ENCODE measurements at places on chromosomes 5 and 9.

GRCh38 chr9:108903420-108904103 lies 30.4 kb downstream of the ELP1 start:
- no peak for DNase-seq

GRCh38 chr5:96516631-96517071 lies 83.6 kb upstream of the PCSK1 start:
- peak; percentile 31 for DNase-seq

DNA sequence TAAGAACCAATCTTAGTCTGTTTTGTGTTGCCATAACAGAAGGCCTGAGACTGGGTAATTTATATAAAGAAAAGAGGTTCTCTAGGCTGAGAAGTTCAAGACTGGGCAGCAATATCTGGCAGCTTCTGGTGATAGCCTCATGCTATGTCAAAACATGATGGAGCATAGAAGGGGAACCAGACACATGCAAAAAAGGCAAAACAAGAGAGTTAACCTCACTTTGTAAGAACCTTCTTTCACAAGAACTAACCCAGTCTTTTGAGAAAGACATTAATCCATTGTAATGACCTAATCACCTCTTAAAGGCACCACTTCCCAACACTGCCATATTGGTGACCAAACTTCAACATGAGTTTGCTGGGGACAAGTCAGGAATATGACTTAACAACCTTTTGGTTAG lies 37.3 kb downstream of the FSD1L start:
- no peak for DNase-seq

DNA sequence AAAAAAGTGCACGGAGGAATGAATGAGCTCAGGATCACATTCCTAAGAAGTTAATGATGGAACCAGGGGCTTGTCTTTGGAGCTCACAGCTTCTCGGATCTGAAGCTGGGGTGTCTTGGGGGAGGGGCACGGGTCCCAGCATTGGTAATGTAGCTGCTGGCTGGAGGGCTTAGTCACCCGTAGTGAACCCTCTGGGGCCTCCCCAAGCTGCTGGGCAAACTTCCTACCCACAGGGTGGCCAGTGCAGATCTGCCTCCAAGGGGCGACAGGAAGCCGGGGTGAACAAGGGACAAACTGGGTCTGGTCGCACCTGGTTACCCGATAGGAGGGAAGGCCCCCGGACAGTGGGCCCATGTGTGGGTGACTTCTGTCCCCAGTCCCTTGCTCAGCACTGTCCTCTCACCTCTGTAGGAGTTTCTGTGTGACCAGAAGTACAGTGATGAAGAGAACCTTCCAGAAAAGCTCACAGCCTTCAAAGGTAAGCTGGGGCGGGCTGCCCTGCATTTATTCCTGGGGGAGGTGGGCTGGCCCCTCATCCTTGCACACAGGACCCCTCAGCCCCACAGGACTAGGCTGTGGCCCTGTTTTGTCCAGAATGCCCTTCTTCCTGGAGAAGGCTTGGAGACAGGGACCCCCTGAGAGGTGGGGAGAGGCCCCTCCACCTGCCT lies 14.1 kb upstream of the NUP214 start:
- no peak for DNase-seq

DNA sequence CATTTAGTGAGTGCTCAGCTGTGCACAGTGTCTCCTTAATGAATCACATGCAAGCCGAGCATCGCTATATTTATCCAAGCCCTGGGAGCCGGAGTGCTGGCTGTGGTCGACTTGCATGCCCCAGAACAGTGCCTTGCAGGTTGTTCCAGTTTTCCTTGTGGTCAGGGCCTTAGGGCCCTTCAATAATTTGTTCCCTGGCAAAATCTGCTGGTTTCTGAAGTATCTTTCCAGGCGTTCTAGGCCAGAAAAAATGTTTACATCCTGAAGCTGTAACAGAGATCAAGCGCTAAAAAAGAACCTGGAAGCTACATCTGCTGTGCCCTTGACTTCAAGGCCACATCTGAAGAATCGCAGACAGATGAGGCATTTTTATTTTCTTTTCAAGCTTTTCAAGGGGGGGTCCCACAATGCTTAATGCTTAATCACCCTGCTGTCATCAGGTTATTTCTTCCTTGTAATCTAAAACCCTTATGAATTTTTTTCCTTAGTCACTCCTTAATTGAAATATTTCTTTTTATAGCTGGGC lies 105.8 kb downstream of the DOCK2 start:
- DNase-seq: no peak

GRCh38 chr5:1101961-1102713 lies 9.7 kb downstream of the SLC12A7 start:
- DNase-seq: no peak

- no peak for DNase-seq
Observed at GRCh38 chr9:12723409-12724028, 30.3 kb downstream of the TYRP1 start.

DNA sequence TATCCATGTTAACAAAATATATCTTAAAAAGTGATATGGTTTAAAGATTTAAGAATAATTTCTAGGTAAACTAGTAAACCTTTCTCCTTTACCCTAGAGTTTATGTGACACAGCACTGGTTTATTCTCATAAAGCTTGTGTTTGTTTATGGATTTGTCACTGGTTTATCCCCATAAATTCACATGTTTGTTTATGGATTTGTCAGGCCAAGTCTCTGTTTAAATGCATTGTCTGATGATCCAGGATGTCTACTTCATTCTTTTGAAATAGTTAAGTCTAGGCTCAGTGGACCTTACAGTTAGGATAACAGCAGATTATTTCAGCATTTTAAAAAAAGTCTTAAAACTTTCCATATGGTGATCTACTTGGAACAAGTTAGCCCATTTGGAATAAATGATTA lies 334.0 kb downstream of the ARRDC3 start:
- DNase-seq: no peak

GRCh38 chr5:167639273-167639672 lies 652.2 kb upstream of the WWC1 start:
- no peak for DNase-seq

DNA sequence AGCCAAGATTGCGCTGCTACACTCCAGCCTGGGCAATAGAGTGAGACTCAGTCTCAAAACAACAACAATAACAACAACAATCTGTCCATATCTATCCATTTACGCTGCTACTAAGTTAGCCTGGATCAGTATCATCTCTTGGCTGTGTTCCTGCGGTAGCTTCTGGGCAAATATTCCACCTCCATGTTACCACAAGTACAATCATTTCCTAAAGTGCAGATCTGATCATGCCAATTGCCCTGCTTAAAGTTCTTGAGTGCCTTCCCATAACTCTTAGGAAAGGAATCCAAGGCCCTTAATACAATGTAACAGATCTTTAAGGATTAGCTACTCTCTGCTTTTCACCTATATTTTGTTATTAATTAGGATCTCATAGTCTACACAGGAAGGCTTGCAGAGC lies 15.4 kb upstream of the PPP2R2B start:
- no peak for DNase-seq

GRCh38 chr5:123476731-123477130 lies 35.2 kb upstream of the CSNK1G3 start:
- DNase-seq: no peak

- DNase-seq: no peak
Observed at GRCh38 chr5:134258896-134259295, 33.0 kb upstream of the PPP2CA start.

- DNase-seq: no peak
Observed at GRCh38 chr5:1889321-1890065, 6.8 kb upstream of the IRX4 start.

DNA sequence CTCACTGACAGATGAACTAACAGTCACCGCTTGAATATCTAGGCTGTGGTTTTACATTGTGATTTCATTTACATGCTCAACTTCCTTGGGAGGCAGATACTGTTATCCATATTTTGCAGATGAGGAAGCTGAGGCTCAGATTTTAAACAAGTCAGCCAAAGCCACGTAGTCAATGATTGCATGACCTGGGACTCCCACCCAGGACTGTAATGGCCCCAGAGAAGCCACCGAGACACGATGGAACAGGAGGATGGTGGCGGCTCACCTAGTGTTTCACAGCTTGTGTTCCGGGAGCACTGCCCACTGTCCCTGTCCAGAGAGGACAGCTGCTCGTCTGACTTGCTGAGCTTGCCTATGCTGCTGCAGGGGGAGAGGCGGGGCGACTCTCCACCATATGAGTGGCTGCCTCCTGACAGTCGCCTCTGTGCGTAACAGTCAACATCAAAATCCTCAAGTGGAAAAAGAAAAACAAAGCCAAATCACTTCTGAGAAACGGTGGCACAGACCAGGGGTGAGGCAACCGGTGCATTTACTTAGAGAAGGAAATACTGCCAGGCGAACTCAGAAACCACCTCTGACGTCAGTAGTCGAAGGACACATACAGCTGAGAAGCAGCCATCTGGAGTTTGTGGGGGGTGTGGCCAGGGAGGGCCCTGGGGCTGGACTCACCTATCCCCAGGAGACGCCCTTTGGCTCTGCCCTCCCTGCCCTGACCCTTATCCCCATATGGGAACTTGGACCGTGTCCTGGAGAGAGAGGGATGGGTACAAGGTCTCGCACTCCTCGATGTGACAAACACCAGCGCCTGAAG lies 82.5 kb downstream of the PRRT1B start:
- DNase-seq: peak; percentile 74

GRCh38 chr9:130638284-130639123 lies 25.9 kb upstream of the PRDM12 start:
- no peak for DNase-seq

GRCh38 chr9:129336601-129337331 lies 158.7 kb upstream of the IER5L start:
- no peak for DNase-seq

- DNase-seq: no peak
Observed at GRCh38 chr5:170179626-170180025, 53.2 kb upstream of the C5orf58 start.

DNA sequence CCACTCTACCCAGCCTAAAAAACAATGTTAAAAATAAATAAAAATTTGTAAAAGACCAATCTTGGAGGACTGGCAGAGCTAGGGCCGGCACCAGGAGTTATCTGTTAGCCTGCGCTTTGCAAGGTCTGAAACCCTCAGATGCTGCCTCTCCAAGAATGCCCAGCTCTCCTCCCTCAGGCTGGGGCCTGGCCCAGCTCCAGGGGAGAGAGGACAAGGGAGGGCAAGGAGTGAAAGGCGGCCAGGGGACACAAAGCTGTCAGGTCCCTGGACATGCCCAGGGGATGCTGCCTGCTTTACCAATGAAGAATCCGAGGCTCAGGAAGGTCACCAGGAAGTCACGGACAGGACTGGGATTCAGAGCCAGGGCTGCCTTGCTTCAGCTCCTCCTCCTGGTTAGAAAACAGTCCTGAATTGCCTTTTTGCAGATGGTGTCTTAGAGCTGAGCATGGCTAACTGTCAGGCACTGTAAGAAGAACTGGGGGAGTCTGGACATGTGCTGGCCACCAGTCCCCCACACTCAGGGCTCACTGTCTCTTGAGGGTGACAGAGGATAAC lies 5.5 kb upstream of the N4BP3 start:
- no peak for DNase-seq

DNA sequence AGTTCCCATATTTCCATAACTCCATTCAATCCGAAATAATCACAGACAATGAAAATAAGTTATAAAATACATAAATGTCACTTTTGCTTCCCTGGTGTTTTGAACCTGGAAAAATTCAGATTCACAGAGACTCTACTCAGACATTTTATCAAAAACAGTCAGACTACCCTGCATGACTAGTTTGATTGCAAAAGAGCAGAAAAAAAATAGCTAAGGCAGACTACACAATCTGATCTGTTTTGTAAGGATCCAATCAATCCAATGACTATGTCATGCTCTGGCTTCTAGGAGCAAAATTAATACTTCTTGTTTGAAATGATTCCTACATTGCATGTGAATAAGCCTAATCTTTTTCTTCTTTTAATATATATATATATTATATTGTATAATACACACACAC lies 1262.6 kb downstream of the EFNA5 start:
- DNase-seq: no peak

DNA sequence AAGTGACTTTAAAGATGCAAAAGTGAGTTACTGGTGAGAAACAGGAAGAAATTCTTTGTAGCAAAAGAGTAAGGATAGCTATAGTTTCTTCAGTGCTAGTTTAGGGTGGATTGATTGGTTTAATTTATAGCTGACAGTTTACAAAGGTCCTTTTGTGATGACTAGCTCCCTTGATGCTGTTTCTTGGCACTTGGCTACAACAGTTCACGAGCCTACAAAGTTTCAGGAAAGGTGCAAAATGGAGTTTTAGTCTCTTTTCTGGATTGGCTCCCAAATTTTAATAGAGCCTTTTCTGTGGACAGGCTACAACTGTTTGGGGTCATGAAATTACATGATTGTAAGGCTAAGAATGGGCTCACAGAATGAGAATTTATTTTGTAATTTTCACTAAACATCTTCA lies 40.9 kb upstream of the BNIP1 start:
- DNase-seq: no peak

GRCh38 chr9:127809540-127810377 lies 7.1 kb downstream of the FPGS start:
- DNase-seq: no peak

DNA sequence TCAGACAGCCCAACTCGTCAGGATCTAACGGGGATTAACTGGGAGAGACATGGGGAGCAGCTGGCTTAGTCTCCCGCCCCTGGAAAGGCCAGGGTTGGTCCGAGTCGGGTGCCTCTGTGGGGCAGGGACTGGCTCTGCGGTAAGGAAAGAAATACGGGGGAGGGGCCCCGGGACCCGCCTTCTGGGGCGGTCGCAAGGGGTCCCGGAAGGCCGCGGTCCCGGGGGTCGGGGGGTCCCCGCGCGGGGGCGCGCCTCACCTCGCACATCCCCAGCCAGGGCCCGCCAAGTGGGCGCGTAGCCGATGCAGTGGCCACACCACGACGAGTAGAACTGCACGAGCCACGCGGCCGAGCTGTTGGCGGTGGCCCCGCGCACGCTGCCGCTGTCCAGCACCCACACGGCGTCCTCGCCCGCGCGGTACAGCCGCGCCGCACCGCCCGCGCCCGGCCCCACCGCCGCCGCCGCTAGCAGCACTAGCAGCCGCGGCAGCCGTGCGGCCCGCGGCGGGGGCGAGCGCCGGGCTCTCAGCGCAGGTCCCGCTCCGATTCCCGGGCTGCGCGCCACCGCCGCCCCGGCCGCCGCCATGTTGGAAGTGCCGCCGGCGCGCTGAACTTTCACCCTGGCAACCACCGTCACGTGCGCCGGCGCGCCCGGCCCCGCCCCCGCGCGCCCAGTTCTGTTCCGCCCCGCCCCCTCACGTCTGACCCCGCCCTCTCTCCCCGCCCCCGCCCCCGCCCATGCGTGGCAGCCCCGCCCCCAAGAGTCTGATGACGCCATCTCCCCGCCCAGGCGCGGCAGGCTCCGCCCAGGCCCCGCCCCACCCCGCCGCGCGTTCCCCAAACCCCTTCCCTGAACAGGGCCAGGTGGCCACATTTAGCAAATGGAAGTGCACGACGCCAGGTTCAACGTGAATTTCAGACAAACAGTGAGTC lies at the start of gene QSOX2:
QSOX2 (minus strand) TSS at position 594 of the 932 bp plus-strand sequence; CDS start at position 585, 9 bp downstream.
- DNase-seq: peak; percentile 81

GRCh38 chr9:116800885-116801284 lies 113.8 kb downstream of the TRIM32 start:
- no peak for DNase-seq

- DNase-seq: no peak
Observed at GRCh38 chr5:133527311-133527710, 85.0 kb downstream of the FSTL4 start.

DNA sequence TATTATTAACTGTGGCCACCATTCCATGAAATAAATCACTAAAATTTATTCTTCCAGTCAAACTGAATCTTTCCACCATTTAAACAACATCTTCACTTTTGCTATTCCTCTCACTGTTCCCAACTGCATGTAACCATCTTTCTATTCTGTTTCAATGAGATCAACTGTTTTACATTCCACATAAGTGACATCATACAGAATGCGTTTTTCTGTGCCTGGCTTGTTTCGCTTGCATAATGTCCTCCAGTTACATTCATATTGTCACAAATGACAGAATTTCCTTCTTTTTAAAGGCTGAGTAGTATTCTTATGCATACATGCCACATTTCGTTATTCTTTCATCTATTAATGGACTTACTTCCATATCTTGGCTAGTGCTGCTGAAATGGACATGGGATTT lies 738.2 kb downstream of the SEMA5A start:
- DNase-seq: no peak

Measured in DMS79 treated with DMSO at 0.1 percent for 48 hours (cell line).